ENCODE measurements at places on chromosomes 16 and 17.

GRCh38 chr17:21089145-21089544 is 37.6 kb upstream of the DHRS7B start:
- no peak for DNase-seq

DNA sequence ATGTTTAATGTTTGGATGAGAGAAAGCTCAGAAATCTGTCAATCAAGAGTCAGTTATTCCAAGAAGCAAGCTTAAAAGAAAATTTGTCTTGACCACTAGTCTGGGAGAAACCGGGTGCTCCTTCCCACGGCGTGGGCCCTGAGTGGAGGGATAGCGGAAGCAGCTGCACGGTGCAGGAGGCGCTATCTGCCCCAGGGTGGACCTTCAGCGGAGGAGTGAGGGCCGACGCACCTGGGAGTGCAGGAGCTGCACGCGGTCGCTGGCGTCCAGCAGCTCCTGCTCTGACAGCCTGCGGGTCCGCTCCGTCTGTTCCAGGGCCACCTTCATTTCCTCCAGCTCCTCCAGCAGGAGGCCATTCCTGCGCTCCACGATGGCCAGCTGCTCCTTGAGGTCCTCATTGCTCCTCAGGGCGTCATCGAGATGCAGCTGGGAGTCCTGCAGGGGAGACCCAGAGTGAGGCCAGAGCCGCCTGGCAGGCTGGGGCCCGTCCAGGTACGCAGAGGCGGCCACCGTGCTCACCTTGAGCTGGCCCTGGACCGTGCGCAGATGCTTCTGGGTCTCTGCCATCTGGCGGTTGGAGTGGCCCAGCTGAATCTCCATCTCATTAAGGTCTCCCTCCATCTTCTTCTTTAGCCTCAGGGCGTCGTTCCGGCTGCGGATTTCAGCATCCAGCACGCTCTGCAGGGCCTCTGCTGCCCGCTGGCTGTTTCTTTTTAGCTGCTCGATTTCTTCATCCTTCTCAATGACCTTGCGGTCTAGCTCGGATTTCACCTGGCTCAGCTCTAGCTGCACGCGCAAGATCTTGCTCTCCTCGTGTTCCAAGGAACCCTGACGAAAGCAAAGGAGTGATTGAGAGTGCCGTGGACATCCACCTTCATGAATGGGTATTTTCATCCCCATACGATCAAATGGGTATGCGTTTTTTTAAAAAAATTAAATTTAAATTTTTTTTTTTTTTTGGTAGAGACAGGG is 63.5 kb downstream of the MYH13 start:
- no peak for DNase-seq

DNA sequence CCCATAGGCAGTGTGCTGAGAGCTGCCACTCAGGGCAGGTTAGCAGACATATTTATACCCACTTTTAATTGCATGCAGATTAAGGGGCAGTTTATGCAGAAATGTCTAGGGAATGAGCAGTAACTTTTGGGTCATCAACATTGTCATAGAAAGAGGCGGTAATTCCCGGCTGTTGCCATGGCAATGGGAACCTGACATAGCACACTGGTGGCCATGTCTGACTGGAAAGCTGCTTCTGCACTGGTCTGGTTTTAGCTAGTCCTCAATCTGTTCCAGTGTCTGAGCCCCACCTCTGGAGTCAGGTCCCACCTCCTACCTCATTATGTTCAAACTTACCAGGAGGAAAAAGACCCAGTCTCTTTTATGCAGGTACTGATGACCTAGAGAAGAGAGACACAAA is 31.5 kb upstream of the TNRC6C start:
- DNase-seq: no peak

GRCh38 chr17:29140631-29141513 is 39.3 kb downstream of the MYO18A start:
- DNase-seq: no peak

All from stimulated activated CD8-positive, alpha-beta memory T cell treated with anti-CD3 and anti-CD28 coated beads, Interleukin-7, amount 100 ng/mL, for 24 hours (primary cell).